ENCODE measurements at places on chromosomes 7 and 10. TPM values are rescaled to one million over a fixed set of nuclear protein-coding genes. Genes with fewer than 3 reads are reported as not detected.

The TMEM236 gene
- total RNA-seq: under 0.01 TPM

The MYO1G gene
- 0.05 TPM for total RNA-seq

The MACC1 gene
- 0.05 TPM for total RNA-seq

The LRCH4 gene
- total RNA-seq: 7.7 TPM

The C10orf62 gene
- 0.23 TPM for total RNA-seq

The SFR1 gene
- 7.4 TPM for total RNA-seq

The ELFN1 gene
- 0.74 TPM for total RNA-seq

The PCLO gene
- 0.59 TPM for total RNA-seq

All from smooth muscle cell of the umbilical artery (primary cell).